Fibroblast of skin of left quadriceps (primary cell): ENCODE measurements at places on chromosomes 11 and 22.

DNA sequence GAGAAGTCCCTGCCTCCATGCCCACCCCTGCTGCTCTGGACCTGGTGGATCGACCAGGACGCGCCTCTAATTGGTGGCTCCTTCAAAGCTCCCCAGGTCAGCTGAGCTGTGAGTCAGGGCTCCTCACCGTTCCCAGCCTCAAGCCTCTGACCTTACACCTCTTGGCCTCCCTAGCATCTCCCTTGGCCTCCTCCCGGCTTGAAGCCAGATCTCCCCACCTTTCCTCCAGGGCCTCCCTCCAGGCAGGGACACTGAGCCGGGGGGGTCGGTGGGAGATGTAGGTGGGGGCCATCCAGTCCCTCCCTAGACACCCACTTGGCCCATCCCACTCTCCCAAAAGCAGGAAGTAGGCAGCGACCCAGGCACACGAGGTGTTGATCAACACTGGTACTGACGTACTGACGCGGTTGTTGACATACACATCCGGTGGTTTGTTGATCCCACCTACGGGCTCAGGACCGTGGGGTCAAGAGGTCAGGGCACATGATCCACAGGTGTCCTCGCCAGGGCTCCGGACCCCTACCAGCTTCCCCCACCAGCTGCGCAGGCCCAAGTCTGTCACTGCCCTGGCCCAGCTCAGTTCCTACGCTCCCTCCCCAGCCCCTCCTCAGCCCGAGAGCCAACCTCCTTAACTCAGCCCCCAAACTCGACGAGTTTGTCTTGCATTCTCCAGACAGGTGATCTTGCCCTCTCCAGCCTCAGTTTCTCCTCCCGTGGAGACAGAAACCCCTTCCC is 802 bp downstream of the ATG2A start:
- no peak for DNase-seq

GRCh38 chr11:57111619-57112018 is 70.1 kb upstream of the LRRC55 start:
- no peak for DNase-seq

DNA sequence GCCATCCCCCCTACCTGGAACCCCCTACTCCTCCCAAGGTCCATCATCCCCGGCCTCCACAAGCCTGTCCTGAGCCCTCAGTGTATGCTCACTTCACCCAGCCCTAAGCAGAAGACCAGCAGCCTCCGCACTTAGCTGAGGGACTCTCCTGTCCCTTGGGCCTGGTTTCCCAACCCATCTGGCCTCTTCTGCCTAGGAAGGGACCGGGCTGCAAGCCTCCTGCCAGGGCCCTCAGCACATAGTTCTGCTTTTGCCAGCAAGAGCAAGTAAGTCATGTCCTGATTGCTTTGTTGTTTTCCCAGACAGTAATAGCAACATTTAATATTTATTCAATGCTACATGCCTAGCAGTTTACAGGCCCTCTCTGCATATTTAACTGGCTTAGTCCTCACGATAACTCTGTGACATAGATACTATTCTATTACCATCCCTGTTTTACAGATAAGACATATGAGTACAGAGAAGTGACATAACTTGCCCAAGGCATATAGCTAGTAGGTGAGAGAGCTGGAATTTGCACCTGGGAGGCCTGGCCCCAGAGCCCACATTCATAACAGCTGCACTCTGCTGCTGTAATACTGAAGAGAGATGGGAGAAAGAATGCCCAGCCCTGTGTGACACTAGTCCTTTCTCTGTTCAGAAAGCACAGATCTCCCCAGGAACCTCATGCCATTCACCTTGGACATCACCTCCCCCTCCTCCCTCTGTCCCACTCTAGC is 139.2 kb downstream of the PARVA start:
- DNase-seq, result no peak

- no peak for DNase-seq
Observed at GRCh38 chr11:94856443-94856842, 88.3 kb downstream of the AMOTL1 start.

- no peak for DNase-seq
Observed at GRCh38 chr22:28155808-28156207, 236.8 kb upstream of the PITPNB start.
